Tongue (tissue), 3 donors: ENCODE measurements at places on chromosomes 6 and 20. TPM values are rescaled to one million over a fixed set of nuclear protein-coding genes. Genes with fewer than 3 reads are reported as not detected.
A peak's percentile ranks its signal among the peaks of the same experiment; 100 is the strongest.

- DNase-seq = no peak
Measured at GRCh38 chr6:124927806-124928205, 34.4 kb upstream of the RNF217 start.

PNLDC1 gene
- total RNA-seq = 0.82 TPM

DNA sequence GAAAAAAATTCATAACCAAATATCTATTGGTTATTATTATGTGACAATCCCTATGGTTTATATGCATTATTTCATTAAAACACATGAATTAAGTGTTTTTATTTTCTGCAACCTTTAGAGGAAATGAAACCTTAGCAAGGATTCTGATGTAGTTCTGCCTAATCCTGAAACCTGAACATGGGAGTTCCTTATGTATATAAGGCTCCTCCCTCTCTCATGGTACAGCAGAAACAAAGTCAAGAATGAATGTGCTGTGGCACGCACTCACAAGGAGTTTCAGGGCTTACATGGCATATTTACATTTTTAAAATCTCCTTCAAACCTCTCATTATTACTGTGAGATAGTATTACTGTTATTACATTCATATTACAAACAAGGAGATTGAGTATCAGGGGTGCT, 426.4 kb upstream of the CITED2 start:
- no peak for DNase-seq

VAPB gene
- 37.5 TPM for total RNA-seq

- peak; percentile 94 for DNase-seq
Measured at GRCh38 chr6:26322645-26323482, 42.1 kb upstream of the BTN3A2 start.

GRCh38 chr6:95366414-95366813, 210.9 kb upstream of the MANEA start:
- no peak for DNase-seq

GRCh38 chr6:13486679-13487121, 700 bp downstream of the GFOD1 start:
- peak; percentile 58 for DNase-seq

GRCh38 chr20:16445482-16445881, 127.8 kb downstream of the KIF16B start:
- no peak for DNase-seq
